ENCODE measurements at places on chromosomes 1 and 21.

DNA sequence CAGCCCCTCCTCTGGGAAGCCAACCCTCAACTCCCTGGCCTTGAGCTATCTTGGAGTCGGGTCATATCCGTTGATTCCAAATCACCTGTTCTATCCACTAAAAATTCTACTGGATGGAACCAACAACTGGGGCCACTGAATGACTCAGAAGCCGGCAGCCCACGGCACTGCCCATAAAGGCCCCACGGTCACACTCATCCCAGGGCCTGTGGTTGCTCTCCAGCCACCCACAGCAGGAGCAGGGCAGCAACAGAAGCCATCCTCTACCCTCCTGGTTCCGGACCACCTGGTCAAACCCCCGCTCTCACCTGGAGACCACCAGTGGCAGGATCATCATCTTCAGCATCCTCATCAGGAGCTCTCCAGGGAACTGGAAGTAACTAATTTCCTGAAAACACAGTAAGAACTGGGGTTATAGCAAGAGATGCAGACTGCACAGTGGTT lies 8.4 kb downstream of the SLC1A7 start:
- DNase-seq: no peak

- no peak for DNase-seq
Measured at GRCh38 chr21:39314143-39315027, 953 bp upstream of the BRWD1 start.

- DNase-seq: no peak
Measured at GRCh38 chr1:6275826-6276782, 15.2 kb upstream of the GPR153 start.

DNA sequence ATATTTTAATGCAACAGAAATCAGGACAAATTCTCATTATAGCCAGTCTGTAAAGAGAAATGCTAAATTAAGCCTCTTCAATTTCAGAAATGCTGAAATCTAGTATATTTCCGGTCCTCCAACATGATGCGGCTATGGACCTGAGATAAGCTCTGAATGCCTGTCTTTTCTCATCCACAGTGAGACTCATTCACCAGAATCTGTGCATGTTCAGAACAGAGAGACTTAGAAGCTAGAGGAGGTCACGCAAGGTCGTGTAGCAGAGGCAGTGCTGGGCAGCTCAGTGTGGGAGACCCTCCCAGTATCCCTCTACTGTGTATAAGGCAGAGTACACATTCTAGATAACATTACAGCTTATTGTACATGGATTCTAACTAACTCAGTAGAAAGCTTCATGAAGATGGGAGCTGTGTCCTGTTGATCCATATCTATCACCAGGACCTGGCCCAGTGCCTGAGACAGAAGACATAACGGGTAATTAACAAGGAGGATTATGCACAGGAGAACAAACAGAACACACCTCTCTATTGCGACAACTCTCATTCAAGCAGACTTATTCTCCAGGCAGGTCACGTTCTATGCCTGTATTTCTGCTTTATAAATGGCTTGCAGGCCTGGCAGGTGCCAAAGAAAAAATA lies 97.0 kb upstream of the COA6 start:
- DNase-seq: no peak

DNA sequence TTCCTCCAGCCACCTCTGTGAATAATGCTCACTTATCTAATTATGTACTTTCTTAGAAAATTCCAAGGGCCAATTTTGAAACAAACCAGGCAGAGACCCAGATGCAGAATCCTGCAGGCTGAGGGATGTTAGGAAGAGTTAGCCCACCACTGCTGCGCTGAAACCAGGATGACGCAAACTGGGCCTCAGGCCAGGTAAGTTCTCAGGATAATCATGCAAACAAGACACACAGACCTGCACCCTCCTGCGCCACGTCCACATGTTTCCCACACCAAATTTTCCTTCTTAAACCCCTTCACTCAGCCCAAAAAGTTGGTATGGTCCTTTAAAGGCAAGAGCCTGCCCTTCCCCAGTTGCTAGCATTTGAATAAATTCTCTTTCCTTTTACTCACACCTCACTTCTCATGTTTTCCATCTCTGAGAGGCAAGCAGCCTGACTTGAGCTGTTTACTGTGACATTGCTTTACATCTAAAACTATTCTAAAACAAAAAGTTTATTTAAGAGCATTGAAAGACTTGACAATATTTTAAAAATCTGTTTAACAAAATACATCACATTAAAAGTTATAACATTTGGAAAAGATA lies 887.1 kb downstream of the LRRIQ3 start:
- DNase-seq: no peak

GRCh38 chr1:240652549-240652948 lies 40.6 kb upstream of the GREM2 start:
- DNase-seq: no peak

GRCh38 chr1:158251163-158251562 lies 3.1 kb upstream of the CD1A start:
- DNase-seq: no peak

- DNase-seq: no peak
Measured at GRCh38 chr1:209927466-209927865, 10.6 kb upstream of the SYT14 start.

DNA sequence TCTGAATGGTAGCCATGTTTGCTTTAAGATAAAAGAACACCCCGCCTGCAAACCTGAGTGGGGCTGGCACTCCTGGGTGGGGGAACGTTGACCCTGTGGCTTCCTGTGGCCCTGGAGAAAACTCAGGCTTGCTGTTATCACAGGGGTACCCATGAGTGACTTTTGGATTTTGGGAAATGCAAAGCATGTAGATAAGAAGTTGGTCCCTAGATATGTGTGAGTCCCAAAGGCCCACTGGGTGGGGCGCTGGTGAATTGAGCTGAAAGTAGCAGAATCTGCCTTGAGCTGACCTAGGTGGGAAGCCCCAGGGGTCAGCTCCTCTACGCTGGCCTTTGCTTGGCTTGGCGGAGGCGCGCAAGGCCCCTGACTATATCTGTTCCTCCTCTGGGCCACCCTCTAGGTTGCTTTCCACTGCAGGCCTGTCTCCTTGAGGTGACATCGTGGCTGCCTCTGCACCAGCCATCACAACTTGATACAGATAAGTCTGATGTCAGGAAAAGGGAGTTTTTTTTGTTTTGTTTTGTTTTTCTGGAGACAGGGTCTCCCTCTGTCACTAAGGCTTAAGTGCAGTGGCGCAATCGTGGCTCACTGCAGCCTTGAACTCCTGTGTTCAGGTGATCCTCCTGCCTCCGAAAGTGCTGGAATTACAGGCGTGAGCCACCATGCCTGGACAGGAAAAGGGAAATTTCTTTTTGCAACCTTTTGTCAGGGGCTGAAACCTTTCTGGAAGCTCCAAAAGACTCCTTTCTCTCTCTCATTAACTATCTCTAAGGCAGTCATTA lies 72.2 kb downstream of the AGPAT3 start:
- DNase-seq: no peak

- no peak for DNase-seq
Measured at GRCh38 chr21:33901412-33902288, 14.0 kb downstream of the ATP5PO start.

GRCh38 chr1:150365941-150366340 lies 2.0 kb downstream of the RPRD2 start:
- DNase-seq: no peak

DNA sequence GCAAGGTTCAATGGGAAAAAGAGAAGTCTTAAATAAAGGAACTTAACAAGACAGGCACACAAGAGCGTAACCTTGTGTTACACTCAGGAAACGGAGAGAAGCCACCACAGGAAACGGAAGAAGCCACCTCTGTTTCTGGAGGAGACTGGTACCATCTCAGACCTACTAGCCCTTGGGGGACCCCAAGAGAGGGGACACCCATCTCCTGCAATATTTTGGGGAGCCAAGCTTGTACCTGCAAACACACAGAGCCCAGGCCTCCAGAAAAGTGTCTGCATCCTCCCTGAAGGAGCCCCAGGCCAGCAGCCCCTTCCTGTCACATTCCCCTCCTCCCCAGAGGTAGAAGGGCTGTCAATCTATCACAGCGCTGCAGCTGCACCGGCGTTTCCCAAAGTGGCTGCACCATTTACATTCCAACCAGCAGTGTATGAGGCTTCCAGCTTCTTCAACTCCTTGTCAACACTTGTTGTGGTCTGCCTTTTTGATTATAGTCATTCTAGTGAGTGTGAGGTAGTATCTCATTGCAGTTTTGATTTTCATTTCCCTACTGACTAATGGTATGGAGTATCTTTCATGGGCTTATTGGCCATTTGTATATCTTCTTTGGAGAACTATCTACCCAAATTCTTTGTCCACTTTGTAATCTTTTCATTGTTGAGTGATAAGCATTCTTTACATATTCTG lies 23.0 kb upstream of the PADI1 start:
- no peak for DNase-seq

DNA sequence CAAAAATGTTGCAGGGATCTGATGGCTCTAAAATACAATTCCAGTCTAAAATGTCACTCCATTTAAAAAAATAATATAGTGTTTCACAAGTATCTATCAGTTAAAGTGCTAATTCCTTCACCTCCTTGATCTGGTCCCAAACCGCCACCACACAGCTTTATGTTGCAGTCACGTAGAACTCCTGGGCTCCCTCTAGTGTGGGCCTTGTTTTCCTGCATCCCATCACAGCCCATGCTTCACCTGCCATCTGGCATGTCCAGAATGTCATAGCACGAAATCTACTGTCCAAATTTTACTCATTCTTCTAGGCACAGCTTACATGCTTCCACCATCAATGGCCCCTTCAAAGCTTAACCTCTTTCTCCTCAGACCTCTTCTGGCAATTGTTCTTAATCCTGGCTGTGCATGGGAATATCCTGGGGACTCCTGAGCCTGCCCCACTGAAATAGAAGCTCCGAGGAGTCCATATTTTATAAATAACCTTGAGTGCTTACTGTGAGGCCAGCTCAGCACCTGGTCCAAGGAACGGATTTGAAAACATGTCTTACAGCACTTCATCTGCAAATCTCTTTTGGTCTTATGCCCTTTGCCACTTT lies 15.5 kb downstream of the FYB2 start:
- no peak for DNase-seq

DNA sequence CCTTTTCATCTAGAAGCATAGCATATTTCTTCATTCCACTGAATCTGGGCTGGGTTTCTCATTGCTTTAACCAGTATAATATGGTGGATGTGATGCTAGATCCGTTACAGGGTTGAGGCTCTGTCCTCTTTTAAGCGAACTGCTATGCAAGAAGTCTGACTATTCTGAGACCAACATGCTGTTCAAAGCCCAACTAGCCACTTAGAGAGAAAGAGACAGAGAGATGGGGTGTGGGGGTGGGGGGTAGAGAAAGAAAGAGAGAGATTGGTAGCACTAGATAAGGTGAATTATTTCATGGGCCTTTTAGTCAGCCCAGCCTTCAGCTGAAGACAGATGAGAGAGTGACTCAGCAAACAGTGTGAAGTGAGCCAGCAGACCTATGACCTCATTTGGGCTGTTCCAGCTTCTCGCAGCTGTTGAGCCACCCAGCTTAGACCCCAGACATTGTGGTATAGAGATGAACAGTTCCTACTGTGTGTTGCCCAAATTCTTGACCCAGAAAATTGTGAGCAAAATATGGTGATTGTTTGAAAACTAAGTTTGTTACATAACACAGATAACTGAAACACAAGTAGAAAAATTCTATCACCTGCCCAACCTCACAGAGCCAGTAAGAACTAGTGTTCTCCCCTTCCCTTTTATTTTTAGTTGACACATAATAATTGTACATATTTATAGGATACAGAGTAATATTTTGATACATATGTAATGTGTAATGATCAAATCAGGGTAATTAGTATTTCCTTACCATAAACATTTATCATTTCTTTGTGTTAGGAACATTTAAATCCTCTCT lies 40.7 kb upstream of the PRKACB start:
- DNase-seq: no peak

GRCh38 chr1:112636597-112637253 lies 17.1 kb downstream of the CAPZA1 start:
- no peak for DNase-seq

DNA sequence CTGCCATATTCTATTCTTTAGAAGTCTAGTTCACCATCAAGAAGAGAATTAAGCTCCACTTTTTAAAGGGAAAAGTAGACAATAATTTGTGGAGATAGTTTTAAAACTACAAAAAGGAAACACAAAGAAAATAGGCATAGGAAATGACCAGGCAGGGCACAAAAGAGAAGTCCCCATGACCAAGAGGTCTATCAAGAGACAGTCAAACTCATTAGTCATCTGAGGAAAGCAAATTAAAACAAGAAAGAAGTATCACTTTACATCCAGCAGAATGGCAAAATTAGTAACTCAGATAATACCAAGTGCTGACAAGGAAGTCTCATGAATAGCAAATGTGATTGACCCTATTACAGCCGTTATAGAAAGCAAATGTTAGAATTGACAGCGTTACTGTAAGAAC lies 243.7 kb upstream of the SNX7 start:
- DNase-seq: no peak

GRCh38 chr1:231612393-231613089 lies 14.0 kb upstream of the DISC1 start:
- no peak for DNase-seq

DNA sequence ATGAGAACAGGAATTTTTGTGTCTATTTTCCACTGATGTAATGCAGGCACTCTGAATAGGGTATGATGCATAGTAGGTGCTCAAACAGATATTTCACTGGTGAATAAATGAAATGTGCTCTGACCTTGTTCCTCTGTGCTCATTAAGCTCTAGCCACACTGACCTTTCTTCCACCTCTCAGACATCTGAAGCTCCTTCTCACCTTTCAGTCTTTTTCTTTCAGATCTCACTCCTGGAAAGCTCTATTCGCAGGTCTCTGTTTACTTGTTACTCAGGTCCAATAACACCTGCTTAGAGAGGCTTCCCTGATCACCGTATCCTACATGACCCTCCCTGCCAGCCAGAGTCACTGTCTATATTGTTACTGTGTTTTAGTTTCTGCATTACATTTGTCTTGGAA lies 59.2 kb upstream of the IVNS1ABP start:
- DNase-seq: no peak

- no peak for DNase-seq
Measured at GRCh38 chr1:245503548-245503947, 348.8 kb downstream of the KIF26B start.

- no peak for DNase-seq
Measured at GRCh38 chr21:26490771-26491170, 82.3 kb downstream of the CYYR1 start.
